CD4-positive, alpha-beta T cell treated with Interleukin-10 for 1 hour (primary cell): ENCODE measurements at places on chromosomes 3 and 15.
A peak's percentile ranks its signal among the peaks of the same experiment; 100 is the strongest.

- DNase-seq = no peak
Observed at GRCh38 chr3:134027631-134028030, 2.1 kb downstream of the SLCO2A1 start.

GRCh38 chr3:58085616-58086015 lies 77.4 kb downstream of the FLNB start:
- no peak for DNase-seq

DNA sequence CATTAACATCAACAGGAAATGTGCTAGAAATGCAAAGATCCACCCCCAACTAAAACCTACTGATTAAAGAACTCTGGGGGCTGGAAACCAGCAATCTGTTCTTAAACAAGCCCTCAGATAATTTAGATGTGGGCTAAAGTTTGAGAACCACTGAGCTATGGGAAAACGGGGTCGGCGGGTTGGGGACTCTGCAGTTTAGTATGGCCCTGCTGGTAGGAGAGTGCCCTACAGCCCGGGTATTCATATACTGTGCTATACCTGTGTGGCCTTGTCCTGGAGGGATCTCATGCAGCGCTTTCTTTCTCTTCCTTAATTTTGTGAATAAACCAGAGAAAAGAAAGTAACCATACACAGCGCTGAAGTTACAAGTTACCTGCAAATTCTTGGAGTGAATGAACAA lies 189.7 kb upstream of the GBE1 start:
- DNase-seq = no peak

DNA sequence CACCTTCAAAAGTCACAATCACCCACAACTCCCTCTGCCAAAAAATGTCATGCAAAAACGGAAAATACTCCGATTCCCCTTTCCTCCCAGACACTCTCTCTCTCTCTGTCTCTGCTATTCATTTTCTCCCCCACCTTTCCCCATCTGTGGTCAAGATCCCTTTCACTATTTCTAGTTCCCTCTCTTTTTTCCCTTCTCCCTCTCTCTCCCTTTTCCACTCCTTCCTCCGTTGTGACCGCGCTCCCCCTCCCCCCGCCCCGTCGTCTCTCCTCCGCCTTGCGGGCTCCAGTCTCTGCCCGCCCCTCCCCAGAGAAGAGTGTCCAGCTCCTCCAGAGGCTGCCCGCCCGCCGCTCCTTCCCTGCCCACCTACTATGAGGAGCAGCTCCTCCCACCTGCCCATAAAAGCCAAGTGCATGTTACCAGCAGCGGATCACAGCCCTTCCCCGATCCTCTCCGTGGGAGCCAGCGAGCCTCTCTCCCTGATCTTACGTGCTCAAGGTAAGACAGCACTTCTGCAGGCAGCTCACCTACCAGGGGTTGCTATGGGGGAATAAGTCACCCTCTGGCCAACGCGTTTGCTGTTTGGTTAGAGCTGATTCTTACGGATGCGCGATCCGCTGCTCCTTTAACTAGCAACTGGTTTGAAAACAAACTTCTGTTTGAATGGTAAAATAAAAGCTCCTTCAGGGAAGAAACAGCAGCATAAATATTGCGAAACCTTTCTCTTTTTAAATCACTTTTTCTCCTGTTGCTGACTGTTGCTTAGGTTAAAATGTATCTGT lies at the start of gene COL8A1:
Gene COL8A1, plus strand, starts transcription at position 428 of the 782 bp plus-strand sequence. CDS start 152,089 bp downstream, outside the sequence.
- DNase-seq = no peak

- DNase-seq = no peak
Observed at GRCh38 chr3:12462159-12462947, 21.9 kb upstream of the TSEN2 start.

DNA sequence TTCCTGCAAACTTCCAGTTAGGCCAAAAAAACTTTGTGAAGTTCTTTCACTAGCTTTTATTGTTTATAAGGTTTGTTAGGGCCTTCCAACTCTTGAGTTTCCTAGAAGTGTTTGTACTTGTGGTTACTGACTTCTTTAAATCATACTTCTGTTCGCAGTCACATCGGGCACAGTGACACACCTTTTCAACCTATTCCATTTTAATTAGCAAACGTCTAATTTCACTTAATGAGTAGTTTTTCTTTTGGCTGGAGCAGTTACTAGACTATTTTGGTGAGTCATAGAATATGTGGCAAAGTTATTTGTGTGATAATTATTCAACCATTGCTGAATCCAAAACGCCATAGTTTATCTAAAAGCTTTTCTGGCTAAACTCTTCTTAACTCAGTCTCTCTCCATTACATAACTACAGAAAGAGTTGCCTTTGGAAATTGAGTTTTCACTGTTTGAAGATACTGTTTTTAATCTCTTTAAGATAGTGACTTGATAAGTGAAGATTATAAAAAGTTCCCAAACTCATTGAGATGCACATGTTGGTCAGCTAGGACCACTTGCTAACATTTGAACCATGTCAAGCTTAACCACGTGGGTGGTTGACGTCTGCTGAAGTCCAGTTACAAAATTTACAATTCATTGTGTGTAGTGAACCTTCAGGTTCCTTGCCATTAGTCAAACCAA lies 21.5 kb downstream of the CNOT10 start:
- DNase-seq = no peak

DNA sequence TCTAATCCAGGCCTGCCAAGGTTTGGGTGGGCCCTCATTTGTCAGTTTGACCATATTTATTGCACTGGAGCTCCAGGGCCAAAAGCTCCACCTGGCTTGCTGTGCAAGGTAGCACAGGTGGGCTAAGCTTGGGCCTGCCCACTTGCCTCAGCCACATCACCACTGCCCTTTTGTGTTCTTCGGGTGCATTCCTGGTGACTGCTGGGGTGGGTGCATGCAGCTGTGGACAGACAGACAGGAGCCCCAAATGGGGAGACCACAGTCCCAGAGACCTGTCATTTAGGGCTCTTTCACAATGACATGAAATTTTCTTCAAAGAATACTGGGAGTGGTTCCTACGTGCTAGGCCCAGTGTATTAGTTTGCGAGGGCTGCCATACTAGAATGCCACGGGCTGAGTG lies 2.7 kb downstream of the MESP2 start:
- no peak for DNase-seq

DNA sequence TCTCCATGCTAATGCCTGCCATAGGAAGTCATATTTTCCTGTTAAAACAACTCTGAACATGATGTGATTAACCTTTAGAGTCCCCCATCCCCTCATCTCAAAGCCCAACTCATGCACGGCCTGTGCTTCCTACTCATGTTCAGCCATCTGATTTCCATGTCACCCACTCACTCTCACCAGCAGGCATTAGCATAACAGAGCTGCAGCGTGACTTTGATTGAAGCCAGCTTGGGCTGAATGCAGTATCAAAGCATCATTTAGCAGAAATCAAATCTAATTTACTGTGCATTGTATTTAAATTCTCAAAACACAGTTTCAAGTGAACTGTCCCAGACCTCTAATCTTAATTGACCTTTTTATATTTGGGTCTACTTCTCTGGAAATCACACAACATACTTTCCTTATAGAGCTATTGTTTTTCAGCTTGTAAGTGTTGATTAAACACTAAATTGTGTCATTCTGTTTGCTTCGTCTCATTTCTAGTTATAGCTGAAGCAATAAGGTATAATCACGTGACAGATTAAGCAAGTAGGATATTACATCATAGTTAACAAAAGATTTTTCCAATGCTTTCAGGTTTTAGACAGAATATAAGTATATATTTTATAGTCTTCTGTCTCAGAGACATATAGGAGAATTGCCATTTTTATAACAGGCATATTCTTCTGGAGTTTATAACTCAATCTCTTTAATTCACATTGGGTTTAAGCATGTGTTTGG lies 501.5 kb downstream of the ROBO2 start:
- no peak for DNase-seq

- DNase-seq = no peak
Observed at GRCh38 chr3:29695643-29696198, 414.9 kb downstream of the RBMS3 start.

GRCh38 chr15:77370580-77370979 lies 49.3 kb downstream of the PEAK1 start:
- DNase-seq = no peak

- no peak for DNase-seq
Observed at GRCh38 chr3:175526609-175527280, 667.6 kb downstream of the NAALADL2 start.

GRCh38 chr3:54225841-54226528 lies 103.6 kb downstream of the CACNA2D3 start:
- no peak for DNase-seq

- no peak for DNase-seq
Observed at GRCh38 chr3:138222942-138223287, 35.8 kb downstream of the ARMC8 start.

DNA sequence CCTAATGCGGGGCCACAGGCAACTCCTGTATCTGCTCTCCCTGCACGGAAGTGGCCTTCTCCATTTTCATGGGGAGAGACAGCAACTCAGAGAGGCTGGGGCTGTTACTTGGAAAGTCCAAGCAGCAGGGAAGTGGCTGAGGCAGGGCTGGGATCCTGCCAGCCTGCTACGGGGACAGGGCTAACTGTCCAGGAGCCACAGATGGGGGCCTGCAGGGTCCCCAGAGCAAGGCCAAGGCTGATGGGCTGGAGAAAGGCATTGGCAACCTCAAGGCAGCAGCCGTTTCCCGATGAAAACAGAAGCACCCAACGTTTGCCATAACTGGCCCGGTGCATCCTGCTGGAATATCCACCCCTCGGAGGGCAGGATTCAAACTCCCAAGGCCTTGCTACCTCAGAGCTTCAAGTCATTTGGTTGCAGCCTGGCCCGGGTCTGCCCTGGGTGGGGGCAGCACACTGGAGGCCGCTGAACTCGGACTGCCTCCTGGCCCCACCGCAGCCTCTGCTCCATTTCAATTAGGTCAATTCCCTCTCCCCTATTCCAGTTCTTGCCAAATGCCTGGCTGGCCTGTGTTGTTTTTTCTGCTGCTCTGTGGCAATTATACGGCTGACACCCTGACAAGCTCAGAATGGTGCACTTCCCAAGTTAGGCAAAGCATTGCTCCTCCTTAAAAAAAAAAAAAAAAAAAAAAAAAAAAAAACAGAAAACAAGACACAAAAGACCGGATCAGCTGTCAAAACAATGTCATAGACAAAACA lies 143.5 kb downstream of the NUP210 start:
- no peak for DNase-seq

DNA sequence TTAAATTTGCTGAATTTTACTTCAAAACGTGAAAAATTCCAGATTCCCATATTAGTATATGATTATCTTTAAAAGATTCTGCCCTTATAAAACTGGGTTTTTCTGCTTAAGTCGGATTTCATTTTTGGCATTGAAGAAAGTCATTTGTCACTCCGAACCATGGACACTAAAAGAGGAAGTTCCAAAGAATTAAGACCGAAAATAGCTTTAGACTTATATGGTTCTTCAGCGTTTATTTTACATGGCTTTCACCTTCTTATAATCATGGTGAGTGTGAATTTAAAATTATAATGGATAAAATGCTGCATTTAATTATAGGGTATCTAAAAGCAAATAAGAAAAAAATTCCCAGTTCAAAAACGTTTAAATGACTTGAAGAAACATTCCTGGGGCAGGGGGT lies 1.0 kb downstream of the C3orf38 start:
- DNase-seq = no peak

GRCh38 chr3:179929091-179929529 lies 107.6 kb downstream of the PEX5L start:
- peak; percentile 39 for DNase-seq

GRCh38 chr15:33517944-33518343 lies 207.2 kb downstream of the RYR3 start:
- DNase-seq = no peak

DNA sequence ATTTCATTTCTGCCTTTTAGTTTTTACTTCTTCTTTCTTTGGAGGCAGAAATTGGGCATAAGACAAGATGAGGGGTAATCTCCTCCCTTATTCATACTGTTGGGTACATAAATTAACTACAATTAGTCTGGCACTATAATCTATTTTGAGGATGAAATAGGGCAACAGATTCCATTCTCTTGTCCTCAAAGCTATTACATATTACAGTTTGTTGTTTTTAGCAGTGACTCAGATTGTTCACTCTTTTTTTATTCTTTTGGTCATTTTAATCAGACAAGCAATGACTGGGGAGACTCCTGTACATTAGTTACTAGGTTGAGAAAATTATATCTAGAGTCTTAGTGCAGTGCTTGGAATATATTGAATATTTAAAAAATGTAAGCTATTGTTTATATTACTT lies 556.0 kb downstream of the OTOL1 start:
- no peak for DNase-seq

DNA sequence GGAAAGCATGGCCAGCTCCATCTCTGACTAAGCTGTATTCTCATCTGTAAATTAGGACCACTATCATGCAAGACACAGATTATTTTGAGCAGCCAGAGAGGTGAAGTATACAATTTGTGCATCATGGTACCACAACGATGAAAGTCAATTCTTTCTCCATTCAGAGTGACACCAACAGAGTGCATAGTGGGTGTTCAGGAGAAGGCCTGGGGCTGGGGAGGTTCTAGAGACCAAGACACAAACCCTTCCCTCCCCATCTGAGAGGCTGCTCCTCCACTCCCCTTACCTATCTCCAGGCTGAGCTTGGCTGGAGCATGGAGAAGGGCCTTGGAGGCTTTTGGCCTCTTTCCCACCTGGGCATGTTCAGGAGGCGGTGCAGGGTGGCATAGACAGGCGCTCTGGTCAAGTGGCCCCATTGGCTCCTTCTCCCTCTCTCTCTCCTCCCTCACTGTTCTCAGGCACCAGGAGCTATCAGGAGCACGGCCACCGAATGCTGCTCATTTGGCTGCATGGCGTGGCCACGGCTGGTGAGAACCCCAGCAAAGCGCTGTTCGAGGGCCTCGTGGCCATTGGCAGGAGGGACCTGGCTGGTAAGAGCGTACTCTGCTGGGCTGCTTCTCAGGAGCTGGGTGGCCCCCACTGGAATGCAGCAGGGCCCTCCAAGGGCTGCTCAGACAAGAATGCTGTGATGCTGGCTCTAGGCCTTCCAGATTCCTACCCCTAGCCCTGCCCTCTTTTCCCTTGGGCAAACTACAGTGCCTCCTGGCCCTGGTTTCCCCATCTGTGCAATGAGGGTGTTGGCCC lies 37.9 kb downstream of the ANKDD1A start:
- DNase-seq = no peak
